ENCODE measurements at places on chromosomes 6 and 20.
A peak's percentile ranks its signal among the peaks of the same experiment; 100 is the strongest.

GRCh38 chr20:19757487-19758132, 448 bp upstream of the RIN2 start:
- DNase-seq = peak; percentile 43

DNA sequence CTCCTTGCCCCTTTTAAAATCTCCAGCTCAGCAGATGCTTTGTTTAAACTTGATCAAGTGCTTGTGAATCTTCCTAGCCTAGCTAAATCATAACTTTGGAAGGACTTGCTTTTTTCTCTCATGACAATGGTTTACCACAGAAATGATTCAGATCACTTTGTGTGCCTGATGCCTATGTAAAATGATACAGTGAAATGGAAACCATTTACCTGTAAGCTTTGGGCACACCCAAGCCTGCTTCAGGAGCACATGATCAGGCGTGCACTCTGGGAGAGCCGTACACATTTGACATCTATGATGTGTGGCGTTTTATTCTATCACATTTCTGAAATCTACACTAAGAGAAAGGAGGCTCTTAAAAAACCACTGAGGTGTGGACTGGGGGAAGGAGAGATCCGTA, 41.1 kb downstream of the PTPN1 start:
- no peak for DNase-seq

DNA sequence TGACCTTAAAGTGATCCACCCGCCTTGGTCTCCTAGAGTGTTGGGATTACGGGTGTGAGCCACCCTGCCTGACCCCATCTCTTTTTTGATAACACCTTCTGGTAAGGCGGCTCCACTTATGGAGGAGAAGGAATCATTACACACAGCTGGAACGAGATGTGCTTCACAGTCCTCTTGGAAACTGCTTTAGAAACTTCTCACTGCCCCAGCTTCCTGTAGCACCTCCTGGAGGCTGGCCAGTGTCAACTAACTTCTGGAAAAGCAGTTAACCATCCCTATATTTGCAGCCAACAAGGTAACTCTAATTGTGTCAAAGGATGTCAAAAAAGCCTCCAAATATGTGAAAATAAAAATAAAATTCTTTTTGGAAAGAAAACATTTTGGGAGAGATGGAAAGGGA, 48.8 kb upstream of the BCLAF1 start:
- DNase-seq = no peak

- DNase-seq = no peak
Observed at GRCh38 chr6:89924231-89924630, 30.0 kb downstream of the GJA10 start.

GRCh38 chr6:45806172-45806571, 209.5 kb downstream of the CLIC5 start:
- no peak for DNase-seq

DNA sequence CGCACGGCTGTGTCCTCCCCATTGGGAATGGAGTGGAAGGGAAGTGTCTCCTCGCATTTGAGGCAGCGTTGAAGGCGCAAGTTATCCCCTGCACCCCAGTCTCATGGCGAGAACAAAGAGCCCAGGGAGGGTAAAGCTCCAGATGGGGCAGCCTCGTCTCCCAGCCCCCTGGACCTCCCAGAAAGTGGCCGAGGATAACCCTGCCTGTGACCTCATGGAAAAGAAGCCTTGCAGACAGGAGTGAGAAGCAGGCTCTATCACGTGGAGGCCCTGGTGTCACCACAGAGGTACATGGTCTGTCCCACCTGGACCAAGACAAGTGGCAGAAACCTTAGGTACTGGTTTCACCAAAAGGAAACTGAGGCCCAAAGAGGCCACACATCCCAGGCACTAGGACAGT, 134.8 kb upstream of the RPS6KA2 start:
- DNase-seq = no peak

DNA sequence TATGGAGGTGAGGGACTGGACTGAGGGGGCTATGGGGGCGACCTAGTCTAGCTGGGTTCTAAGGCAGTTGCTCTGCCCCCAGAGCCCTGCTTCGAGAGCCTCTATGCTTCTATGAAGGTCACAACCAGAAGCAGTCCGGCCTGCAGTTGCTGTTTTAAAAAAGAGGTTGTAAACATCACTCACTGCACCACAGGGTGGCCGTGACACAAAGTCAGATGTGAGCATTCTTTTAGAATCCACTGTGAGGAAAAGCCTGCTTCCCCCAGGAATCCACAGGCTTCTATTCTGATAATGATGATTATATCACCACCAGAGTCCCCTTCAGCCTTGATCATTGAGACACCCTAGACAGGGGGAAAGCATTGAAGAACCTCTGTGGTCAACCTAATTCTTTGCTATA, 229.7 kb upstream of the AGPAT4 start:
- no peak for DNase-seq

- DNase-seq = no peak
Observed at GRCh38 chr6:123803504-123804013, at the start of gene NKAIN2. NKAIN2 (plus strand) TSS chr6:123803865.

DNA sequence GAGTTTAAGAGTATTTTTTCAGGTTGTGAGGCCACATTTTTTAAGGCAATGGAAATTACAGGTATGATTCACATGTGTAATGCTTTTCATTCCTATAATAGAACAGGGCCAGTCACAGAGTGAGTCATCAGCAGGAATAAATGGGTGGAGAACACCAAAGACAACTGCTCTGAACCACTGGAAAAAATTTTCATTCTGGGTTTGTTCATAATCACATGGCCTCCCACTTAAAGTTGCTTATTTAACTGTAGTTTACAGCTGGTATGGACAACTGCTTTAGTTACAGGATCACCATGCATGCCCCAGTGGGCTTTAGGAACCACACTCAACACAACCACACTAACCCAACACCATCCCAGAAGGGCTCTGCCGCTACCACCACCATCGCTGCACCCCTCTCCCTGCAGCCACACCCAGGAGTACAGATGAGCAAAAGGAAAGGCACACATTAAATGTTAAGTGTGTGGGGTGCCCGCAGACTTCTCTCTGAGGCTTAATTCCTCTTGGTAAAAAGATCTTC, 107.0 kb upstream of the DST start:
- DNase-seq = peak; percentile 78

- DNase-seq = no peak
Observed at GRCh38 chr20:51434580-51435247, 107.8 kb downstream of the NFATC2 start.

DNA sequence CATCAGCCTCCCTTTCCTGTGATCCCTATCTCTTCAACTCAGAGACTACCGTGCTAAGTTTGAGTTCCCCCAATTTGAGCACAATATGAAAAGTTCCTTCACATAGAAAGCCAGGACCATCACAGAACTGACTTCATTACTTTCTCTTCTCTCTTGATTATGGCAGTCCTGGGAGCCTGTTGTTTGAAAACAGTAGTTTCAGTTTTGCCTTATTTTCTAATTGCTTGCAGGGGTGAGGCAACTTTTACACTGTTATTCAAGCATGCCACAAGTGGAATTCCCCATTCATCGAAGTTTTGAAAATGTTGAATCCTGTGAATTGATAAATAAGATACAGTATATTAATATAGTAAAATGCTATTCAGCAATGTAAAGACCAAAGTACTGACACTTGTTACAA, 569.7 kb upstream of the MARCKS start:
- no peak for DNase-seq

DNA sequence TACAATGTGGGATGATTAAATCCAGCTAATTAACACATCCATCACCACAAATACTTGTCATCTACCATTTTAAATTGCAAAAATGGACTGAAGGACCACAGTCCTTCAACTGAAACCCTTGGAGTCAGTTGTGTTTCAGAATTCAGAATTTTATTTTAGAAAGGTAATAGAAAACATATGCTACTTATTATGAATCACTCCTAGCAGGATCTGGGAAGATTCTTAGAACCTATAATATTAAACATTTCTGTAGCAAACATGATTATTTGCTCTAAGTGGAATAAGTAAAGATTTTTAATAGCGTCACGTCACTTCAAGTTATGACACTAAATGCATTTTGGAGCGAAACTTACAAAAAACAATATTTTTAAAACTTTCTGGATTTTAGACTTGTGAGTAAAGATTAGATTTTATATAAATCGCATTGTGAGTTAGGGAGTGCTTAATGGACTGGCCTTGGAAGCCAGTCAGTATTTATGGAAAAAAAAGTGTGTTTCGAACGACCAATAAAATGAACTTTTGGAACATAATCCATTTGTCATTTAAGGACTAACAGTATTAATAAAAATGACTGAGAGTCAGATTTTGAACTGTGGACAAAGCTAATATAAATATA, 71.8 kb upstream of the PHACTR2 start:
- no peak for DNase-seq

- DNase-seq = no peak
Observed at GRCh38 chr6:80465513-80465912, 359.0 kb downstream of the BCKDHB start.

GRCh38 chr6:74734901-74735300, 471.0 kb downstream of the COL12A1 start:
- DNase-seq = no peak
